ENCODE measurements at places on chromosomes 7 and 10. TPM values are rescaled to one million over a fixed set of nuclear protein-coding genes. Genes with fewer than 3 reads are reported as not detected.
A peak's percentile ranks its signal among the peaks of the same experiment; 100 is the strongest.

Gene CREB5
- 52.7 TPM for total RNA-seq

Gene PON1
- total RNA-seq = 0.10 TPM

Gene RINT1
- total RNA-seq = 16.8 TPM

Gene TMED4
- 71.4 TPM for total RNA-seq

Gene DOCK4
- 29.7 TPM for total RNA-seq

Gene FANK1
- 3.1 TPM for total RNA-seq

Gene STAG3
- 0.89 TPM for total RNA-seq

Gene ZNF804B
- not detected for total RNA-seq

Gene EPO
- not detected for total RNA-seq

Gene NPY4R
- 0.10 TPM for total RNA-seq

Gene ANKRD61
- total RNA-seq = not detected

Gene SVOPL
- total RNA-seq = 0.59 TPM

Gene FOXI2
- total RNA-seq = 0.20 TPM

Gene FAM221A
- total RNA-seq = 5.3 TPM

DNA sequence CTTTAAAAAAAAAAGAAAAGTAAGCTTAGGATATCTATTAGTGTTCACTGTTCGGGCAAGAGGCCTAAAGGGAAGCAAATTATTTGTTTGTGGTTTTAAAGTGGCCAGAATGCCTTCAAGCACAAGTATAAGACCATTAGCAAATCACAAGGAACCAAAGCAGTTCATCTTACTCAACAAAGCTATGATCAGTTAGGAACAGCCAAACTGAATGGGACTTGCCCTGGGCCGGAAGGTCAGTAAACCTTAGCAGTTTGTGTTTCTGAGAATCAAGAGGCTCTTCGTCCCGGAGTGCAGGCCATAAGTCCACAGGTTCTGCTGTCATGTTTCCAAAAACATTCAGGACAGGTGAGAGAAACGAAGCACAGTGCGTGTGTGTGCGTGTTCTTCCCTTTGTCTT, 4.5 kb downstream of the FBXW4 start:
- no peak for DNase-seq

- DNase-seq = no peak
These were observed 208.4 kb downstream of the DIP2C start for GRCh38 chr10:480928-481552.

- no peak for DNase-seq
These were observed at the start of gene IRF5 for GRCh38 chr7:128937647-128938543. Gene IRF5, plus strand, starts transcription at chr7:128937927. Its CDS starts 4,155 bp downstream, at chr7:128942082.

GRCh38 chr10:133471300-133472109, 17.8 kb downstream of the SCART1 start:
- DNase-seq = no peak

- no peak for DNase-seq
These were observed 12.9 kb upstream of the SORBS1 start for GRCh38 chr10:95573964-95574604.

DNA sequence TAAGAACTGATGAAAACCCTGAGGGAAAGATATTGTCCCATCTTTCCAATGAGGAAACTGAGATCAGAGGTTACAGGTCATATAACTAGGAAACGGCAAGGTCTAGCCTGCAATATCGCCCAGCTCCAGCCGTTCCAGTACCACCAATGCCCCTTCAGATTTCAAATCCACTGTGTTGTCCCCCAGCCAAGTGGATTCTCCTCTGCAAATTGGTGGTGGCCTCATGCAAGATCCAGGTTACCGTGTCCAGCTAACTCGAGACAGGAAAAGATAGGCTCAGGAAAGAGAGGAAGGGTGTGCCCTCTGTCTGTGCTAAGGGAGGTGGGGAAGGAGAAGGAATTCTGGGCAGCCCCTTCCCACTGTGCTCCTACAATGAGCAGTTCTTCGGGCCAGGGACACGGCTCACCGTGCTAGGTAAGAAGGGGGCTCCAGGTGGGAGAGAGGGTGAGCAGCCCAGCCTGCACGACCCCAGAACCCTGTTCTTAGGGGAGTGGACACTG, 25.3 kb downstream of the PRSS2 start:
- no peak for DNase-seq

DNA sequence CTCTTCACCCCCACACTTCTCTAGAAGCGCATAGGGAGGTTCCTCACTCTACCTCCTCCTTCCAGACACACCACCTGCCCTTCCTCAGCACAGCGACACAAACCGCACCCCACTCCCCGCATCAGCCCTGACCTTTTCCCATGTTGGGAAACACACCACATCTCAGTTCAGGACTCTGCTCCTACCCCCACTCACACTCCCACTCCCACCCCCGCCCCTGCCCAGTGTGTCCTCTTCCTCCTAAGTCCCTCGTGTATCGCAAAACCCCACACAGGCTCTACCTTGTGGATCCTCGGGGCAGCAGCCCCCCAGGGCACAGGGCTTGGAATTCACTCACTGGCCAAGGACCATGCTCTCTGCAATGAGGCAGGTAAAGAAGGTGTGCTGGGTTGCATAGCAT, 4.2 kb upstream of the AOC1 start:
- DNase-seq = no peak

- no peak for DNase-seq
These were observed 216.8 kb upstream of the GPR26 start for GRCh38 chr10:123449234-123449962.

GRCh38 chr7:44131173-44132029, 8.1 kb upstream of the POLD2 start:
- no peak for DNase-seq

DNA sequence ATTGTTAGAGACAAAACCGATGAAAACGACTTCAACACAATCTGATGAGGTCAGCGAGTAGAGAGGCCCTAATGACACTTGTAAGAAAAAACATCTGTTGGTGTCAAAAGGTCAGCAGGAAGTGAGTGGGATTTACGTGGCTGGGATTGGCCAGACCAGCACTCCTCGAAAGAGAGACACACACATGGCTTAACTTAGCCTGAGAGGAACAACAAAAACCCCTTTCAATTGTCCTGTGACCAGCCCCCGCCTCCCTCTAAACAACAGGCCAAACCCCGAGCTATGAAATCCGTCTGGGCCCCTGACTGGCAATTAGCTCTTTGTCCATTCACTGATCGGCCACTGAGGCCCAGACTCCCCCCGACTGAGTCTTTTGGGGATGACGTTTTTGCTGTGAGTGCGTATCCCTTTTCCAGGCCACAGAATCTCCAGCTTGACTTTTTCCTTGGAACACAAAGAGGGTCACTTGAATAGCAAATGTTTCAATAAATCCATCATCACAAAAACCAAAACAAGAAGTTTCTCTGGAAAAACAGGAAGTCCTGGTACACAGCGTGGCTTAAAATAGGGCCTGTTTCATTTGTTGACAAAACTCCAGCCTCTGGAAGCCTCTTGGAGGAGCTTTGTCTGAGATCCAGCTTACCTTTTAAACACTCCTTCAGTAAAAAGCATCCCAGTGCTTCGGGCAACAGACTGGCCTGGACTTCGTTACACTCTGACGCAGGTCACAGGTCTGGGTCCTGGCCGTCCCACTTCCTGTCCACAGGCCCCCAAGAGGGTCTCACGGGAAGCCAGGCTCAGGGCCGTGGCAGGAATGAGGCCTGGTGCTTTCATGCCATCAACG, 103.0 kb downstream of the CTBP2 start:
- DNase-seq = peak; percentile 97

DNA sequence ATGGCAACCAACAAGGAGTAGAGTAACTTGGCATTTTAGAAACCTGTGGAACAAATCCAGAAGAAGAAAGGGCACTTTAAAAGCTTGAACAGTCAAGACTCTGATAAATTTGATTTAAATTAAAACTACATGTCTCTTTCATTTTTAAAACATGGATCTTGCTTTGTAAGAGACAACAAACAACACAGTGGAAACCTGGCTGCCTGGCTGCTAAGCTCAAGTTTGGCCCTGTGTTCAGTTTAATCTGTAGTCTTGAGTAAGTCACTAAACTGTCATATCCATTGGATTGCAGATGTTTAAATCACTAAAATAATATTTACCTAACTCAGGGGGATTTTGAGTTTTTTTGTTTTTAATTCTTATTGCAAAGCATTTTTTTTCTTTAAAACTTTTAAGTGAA, 374.9 kb upstream of the SEMA3D start:
- DNase-seq = peak; percentile 24

DNA sequence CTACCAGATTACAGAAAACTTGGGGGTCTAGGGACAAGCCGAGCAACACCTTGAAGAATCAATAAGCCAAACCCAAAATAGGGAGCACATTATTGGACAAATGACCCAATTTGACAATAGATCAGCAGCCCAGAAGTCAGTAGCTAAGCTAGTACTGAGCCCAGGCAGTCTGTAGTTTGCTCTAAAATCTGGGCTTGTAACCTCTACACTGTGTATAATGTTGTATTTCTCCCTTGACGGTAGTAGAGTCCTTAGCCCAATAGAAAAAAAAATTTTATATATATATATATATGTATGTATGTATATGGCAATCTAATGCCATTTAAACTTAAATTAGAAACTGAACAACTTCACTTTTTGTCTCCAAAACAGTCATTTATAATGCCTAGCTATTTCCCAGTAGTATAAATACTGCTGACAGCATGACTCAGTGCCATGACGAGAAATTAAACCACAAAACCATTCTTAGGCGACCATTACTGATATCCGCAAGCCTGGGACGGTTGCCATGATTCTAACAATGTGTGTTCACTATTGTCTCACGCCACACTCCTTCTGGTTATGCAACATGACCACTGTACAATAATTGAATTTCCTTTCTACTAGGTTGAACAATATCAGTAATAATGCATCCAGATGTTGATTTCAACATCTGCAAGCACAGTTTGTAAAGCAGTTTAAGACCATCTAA, 110.5 kb downstream of the IPMK start:
- DNase-seq = peak; percentile 36

DNA sequence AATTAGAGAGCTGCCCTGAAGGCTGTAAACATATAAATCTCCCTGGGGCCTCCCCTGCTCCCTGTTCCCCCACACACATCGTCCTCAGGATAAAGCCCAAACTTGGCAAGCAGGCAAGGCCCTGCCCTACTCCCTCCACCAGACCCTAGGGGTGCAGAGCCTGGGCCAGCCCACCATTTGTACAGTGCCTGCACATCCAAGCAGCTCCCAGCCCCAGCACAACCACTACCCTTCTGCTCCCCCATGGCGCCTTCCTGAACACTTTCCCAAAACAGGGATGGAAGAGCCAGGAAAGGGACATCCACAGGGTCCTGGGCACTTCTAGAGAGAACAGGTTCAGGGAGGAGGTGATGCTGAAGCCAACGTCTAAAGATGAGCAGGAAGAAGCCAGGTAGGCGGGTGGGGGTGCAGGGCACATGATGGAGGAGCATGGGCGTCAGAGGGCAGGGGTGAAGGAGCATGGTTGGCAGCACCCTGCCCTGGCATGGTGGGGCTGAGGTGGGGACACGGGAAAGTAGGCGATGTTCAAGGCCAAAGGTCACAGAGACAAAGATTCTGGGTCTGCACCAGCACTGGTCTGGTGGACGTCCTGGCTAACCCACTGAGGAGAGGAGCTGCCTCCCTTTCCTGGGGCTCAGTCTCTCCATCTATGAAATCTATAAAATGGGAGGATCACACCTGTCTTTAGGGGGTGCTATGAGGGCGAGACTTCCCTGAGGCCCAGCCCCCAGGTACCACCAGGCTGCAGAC, 140.6 kb downstream of the ARHGAP22 start:
- no peak for DNase-seq

- DNase-seq = no peak
These were observed 754.2 kb downstream of the GRID1 start for GRCh38 chr10:85612378-85612775.

DNA sequence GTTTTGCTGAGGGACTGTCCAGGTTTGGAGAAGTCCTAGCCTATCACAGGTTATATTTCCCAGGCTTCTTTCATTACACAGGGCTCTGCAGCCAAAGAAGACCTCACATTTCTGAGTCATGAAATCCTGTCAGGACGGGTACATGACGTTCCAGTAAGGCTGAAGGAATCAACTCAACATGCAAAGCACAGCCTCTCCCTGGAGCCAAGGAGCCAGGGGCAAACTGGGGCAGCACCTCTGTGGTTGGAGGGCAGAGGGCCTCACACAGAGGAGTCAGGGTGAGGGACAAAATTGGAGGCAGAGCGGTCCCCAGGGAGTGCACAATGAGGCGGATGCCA, 116.3 kb upstream of the GDF10 start:
- no peak for DNase-seq

DNA sequence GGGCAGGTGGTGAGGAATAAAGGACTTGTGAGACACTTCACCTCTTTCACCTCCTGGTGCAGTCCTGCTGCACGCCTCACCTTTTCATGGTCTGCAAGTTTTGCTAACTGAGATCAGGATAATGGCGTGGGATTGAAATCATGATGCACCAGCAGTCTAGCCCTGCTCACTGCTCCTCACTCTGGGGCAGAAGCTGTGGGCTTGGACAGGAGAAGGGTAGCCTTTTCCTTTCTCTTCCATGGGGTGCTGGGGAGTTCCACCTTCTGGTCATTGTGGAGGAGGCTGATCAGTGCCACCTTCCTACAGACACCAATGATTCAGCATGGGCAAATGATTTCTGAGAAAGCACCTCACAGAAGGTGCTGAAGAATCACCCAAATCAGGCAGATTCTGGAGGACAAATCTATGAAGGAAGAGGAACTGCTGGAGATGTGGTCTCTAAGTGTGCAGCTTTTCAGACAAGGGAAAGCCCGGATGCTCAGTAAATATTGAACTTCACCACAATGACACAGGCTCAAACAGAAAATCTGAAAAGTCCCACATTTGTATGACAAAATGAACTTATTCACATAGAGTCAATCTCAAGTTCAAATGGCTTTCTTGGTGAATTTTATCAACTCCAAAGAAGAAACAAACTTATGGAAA, 19.7 kb downstream of the MBL2 start:
- no peak for DNase-seq

GRCh38 chr7:143321734-143322133, 5.8 kb downstream of the CLCN1 start:
- no peak for DNase-seq

DNA sequence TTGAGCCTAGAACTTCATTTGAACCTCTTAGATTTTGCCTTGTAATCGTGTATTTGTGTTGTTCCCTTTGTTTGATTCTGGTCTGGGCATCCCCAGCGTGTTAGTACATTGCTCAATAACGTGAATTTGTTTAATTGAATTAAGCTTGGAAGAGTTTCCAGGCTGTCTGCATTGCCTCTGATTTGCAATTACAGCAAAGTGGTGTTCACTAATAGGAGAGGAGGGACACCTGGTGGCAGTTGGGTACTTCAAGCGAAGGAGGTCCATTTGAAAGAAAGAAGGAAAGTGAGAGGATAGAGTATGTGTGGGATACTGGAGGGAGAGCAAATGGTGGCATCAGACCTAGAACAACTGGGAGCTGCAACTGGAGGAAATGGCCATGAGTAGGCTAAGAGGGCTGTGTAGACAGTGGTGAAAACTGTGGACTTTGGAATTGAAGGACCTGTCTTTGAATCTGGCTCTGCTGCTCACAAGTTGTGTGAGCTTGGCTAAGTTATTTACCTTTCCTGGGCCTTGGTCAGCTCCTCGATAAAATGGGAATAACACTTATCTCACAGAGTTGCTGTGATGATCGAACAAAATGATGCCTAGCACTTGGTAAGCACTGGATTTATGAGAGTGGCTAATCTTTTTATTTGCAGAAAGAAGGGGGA, 15.1 kb downstream of the LSMEM1 start:
- peak; percentile 52 for DNase-seq

DNA sequence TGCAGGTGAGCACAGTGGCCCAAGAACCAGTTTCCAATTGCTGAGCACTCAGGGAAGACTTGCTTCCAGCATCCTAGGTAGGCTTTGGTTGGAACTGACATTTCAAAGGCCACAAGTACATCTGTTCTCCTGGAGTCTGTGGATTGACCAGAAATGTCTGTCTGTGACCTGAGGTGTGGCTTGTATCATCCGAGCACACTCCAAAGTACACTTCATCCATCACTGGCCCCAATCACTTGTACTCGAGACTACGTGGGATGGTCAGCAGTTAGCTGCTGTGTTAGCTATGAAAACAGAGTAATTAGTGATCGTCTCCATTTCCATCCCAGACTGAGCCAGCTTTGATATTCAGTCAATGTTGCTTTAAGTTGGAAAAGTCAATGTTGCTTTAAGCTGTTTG, 45.0 kb downstream of the MKI67 start:
- no peak for DNase-seq
